ENCODE measurements at places on chromosomes 13 and 19. TPM values are rescaled to one million over a fixed set of nuclear protein-coding genes. Genes with fewer than 3 reads are reported as not detected.

DNA sequence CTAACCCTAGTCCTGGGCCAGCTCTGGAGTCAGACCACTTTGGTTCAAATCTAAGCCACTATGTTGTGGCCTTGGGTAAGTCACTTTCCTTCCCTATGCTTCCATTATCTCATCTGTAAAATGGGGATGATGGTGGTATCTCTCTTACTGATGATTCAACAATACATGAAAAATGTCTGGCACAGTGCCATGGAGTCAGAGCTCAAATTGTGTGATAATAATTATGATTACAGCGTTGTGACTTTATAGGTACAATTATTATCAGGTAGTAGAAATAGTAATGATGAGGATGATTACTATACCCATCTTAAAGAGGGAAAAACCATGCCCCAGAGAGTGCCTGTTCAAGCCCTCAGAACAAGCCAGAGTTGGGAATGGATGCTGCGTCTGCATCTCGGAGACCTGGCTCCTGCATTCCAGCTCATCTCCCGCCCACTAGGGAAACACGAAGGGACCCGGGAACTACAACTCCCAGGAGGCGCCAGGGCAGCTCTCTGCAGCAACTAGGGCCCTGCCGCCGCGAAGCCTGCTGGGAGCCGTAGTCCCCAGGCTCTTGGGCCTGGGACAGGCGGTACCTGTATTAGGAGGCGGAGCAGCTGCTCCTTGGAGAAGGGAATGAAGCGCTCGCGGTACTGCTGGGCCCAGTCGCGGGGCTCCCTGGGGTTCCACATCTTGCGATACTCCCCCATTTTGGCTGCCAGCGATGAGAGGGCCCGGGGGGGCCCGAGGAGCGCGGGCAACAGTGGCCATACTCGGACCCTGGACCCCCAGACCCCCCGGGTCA lies 832 bp downstream of the TMEM143 start:
- DNase-seq = peak; percentile 97

The ZNF600 gene
- total RNA-seq = 2.6 TPM

The NCR1 gene
- not detected for total RNA-seq

GRCh38 chr13:53405616-53406015 lies 377.0 kb downstream of the OLFM4 start:
- DNase-seq = no peak

- no peak for DNase-seq
These were observed 96.7 kb upstream of the UQCRFS1 start for GRCh38 chr19:29309637-29310036.

DNA sequence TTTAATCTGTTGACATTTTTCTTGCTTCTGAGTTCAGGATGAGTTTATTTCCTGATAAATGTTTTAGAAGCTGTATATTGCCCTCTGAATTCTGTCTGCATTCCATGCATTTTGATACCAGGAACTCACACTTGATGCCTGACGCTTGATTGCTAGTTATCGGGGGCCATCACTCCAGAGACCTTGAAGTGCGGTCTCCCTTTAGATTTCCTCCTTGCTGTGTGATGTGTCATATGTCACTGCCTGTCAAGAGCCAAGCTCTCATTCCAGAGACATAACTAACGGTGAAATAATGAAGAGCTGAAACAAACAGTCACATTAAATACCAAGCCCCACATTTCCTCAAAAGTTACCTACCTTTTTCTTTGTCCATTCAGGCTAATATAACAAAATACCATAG lies 155.5 kb downstream of the TNFSF13B start:
- DNase-seq = no peak

- DNase-seq = peak; percentile 48
These were observed 200.2 kb downstream of the DCLK1 start for GRCh38 chr13:35930665-35931631.

GRCh38 chr13:112260108-112261055 lies 115.8 kb upstream of the SPACA7 start:
- DNase-seq = no peak

- no peak for DNase-seq
These were observed 21.1 kb downstream of the ARL11 start for GRCh38 chr13:49649244-49649962.

The ZNF544 gene
- 24.9 TPM for total RNA-seq

DNA sequence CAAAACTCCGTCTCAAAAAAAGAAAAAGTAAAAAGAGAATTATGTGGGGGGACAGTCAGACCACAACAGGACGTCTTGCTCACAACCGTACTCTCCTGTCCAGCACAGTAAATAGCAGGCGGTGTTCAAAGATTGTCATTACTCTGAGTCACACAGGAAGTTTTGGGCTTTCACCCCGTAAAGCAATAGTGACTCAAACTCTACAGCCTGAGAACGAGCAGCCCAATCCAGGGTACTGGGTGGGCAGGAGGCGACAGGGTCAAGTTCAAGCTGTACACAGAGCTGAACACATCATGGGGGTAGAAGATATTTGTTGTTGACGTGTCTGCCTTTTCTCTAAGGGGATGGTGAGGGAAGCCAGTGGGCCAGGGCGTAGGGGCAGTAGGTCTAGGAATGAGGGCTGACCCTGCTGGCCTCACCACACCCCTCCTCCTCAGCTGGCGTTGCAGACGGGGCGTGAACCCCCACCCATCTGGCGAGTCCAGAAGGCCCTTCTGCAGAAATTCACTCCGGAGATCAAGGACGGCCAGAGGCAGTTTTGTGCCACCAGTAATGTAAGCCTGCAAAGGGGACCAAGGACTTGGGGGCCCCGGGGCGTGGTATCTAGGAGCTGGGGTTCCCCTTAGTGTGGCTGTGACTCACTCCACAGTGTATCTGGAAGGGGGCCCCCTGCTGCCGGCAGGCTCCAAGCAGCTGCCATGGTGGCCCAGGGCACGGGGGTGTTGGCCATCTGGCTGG lies 23.3 kb downstream of the PRR12 start:
- DNase-seq = no peak

The HS6ST3 gene
- total RNA-seq = 0.56 TPM

The IL11 gene
- total RNA-seq = not detected

The HCN2 gene
- 4.1 TPM for total RNA-seq

DNA sequence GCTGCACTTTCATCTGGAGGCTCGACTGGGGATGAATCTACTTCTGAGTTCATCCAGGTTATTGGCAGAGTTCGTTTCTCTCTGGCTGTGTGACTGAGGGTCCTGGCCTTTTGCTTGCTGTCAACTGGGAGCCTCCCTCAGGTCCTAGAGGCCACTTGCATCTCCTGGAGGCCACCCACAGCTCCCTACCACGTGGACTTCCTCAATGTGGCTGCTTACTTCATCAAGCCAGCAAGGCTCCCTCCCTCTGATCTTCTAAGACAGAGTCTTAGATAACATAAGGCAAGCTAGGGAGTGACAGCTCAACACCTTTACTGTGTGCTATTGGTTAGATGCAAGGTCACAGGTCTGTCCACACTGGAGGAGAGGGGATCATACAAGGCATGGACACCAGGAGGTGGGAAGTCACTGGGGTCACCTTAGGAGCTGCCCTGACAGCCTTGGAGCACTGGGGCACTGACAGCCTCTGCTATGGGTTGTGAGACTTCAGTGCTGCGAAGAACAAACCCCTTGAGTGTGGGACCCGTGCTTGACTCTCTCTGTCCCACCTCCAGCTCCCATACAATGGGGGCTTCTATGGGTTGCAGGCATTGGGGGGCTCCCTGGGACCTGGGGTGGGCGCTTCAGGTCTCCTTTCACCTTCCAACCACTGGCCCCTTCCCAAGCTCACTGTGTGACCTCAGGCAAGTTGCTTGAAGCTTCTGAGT lies 5.3 kb downstream of the FAM187B start:
- no peak for DNase-seq

DNA sequence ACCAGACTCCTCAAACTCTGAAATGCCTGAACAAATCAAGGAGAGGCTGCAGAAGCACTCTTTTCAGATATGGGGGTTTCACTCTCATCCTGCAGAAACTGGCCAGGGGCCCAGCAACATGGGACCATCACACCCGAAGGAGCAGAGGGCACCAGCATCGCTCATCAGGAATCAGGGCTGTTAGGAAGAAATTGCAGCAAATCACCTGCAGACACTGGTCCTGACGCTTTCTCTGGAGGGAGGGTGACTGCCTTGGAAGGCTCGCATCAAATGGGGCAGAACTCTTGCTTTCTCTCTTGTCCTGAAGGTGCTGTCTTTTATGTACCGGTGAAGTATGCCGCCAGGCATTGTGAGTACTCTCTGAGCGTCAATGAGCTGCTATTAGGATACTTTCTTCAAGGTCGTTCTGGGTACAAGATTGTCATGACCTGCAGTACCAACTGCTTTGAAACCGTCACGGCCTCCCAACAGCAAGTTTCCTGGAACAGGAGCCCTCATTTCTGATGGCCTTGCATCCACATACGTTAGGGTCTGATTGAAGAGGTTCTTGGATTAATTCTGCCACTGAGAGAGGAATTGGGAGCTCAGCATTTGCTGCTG lies 155.7 kb upstream of the SOX1 start:
- DNase-seq = no peak

The SPACA4 gene
- not detected for total RNA-seq

GRCh38 chr13:103898481-103898880 lies 832.3 kb upstream of the SLC10A2 start:
- DNase-seq = no peak

The A1BG gene
- 4.1 TPM for total RNA-seq

DNA sequence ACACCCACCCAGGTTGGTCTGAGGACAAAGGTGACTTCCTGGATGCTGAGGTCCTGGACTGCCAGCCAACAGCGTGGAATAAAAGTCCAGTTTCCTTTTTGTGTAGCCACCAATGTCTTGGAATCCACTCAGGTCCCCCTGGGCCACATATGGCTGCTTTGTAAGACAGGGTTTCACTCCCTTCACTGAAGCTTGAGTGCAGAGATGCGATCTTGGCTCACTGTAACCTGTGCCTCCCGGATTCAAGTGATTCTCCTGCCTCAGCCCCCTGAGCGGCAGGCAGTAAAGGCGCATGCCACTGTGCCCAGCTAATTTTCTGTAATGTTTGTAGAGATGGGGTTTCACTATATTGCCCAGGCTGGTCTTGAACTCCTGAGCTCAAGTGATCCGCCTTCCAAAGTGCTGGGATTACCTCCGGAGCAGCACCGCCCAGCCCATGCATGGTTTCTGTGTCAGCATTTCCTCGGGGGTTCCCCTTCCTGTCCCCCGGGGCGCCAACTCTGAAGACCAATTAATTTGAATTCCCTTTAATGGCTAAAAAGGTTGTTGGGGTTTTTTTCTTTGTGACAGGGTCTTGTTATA lies 17.5 kb downstream of the KANK2 start:
- DNase-seq = peak; percentile 61

- DNase-seq = no peak
These were observed 82.2 kb downstream of the SLAIN1 start for GRCh38 chr13:77779552-77780272.

DNA sequence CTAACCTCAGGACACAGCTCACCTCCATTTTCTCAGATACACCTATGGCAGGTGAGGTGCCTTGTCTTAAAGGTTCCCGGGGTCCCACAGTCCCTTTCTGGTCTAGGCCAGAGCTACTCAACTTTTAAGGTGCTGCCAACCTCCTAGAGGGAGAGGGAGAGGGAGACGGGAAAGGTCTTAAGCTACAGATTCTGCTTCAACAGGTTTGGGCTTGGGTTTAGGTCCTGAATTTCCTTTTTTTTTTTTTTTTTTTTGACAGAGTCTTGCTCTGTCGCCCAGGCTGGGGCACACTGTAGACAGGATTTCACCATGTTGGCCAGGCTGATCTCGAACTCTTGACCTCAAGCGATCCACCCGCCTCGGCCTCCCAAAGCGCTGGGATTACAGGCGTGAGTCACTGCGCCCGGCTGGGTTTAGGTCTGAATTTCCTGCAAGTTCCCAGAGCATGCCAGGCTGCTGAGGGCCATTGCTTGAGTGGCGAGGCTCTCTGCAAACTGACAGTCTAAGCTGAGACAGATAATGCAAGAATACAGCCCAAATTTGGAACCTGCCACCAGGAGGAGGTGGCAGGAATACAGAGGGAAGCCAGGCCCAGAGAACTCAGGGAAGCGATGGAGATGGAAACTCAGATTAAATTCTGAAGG lies 7.8 kb upstream of the SYCN start:
- no peak for DNase-seq

GRCh38 chr13:99469041-99469440 lies 32.2 kb upstream of the TM9SF2 start:
- no peak for DNase-seq

The KPNA3 gene
- total RNA-seq = 58.7 TPM

DNA sequence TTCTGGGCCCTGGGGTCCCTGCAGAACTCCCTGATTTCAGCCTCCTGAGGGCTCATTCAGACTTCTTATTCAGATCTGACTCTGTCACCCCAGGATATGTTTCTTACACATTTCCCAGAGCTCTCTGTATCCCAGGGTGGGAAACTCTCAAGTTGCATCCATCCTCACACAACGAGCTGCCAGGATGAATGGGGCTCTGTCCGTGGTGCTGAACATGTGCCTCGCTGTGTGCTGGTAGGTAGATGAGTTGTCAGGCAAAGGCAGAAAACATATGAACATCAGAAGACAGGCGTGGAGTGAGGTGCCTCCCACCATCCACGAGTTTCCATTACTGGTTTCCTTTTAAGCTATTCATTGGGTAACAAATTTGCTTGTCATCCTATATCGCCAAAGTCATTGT lies 11.4 kb upstream of the IGFL1 start:
- DNase-seq = no peak

The OR7C1 gene
- total RNA-seq = not detected

- DNase-seq = no peak
These were observed 38.9 kb downstream of the DNM2 start for GRCh38 chr19:10756791-10757190.

DNA sequence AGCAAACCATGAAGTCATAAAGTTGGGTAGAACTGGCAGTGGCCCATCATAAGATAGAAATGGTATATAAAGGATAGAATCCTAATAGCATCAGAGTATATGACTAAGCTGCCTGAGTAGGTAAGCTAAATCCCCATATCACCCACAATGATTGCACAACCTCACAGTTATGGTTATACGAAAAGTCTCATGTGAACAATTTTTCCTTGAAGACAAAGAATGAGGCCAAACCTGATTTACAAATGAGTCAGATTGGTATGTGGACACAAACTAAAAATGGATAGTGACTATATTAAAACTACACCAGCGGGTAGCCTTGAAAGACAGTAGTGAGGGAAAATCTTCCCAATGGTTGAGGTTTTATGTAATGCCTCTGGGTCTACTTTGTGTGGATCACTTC lies 40.9 kb upstream of the UFM1 start:
- DNase-seq = no peak

GRCh38 chr13:108987517-108987916 lies 358.1 kb downstream of the MYO16 start:
- no peak for DNase-seq

DNA sequence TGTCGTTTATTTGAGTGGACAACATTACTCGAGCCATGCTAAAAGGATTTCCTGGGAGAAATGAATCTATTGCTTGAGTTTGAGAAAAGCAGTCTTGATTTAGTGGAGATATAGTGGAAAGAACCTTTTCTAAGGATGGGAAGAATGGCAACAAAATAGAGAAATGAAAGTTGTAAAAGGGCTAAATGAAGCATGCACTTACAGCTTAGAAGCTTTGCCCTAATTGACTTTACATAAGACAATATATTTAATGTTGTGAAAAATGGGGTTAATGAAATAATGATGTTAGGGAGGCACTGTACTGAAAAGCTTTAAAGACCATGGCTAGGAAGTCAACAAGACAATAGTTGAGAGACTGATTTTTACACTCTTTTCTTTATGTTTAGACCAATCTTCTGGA lies 35.4 kb downstream of the SLC10A2 start:
- no peak for DNase-seq

Measured in Right ventricle myocardium superior (tissue), 1 donor.